Thoracic aorta (tissue), 2 donors: ENCODE measurements at places on chromosomes 7 and 10.

DNA sequence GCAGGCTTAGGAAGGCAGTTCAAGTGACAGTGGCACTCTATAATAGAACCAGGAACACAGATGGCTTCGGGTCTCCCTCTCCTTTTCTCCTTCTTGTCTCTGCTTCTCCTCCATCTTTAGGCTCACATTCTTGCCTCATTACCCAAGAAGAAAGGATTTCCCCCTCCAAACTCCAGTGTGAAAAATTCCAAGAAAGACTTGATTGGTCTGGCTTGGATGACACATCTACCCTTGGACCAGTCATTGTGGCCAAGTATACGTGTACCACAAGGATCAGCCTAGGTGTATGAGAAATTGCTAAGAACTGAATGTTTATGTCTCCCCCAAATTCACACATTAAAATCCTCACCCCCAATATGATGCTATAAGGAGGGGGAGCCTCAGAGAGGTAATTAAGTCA, 53.9 kb downstream of the PRTFDC1 start:
- DNase-seq, result no peak

- no peak for DNase-seq
These were observed 1111.3 kb downstream of the TYW1 start for GRCh38 chr7:68107968-68108367.

DNA sequence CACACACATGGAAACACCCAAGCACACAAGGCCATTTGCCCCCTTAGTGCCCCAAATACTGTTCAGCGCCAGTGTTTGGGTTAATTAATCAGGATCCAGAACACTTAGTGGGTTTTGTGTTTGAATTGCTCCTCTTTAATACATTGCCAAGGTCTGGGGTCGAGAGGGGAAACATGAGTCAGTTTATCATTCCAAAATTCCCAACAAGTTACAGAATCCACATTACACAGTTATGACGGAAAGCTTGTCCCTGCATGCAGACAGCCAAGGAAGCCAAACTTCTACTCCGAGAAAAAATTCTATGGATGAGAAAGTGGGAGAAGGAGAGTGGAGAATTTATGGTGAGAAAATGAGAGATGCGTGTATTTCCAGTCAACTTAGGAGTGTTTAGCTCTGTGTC, 189.0 kb downstream of the NPSR1 start:
- no peak for DNase-seq

- no peak for DNase-seq
These were observed 22.4 kb downstream of the NAMPT start for GRCh38 chr7:106262221-106262881.

- DNase-seq, result no peak
These were observed 658.0 kb downstream of the TYW1 start for GRCh38 chr7:67654642-67655041.
